ENCODE measurements at places on chromosomes 2 and 18. TPM values are rescaled to one million over a fixed set of nuclear protein-coding genes. Genes with fewer than 3 reads are reported as not detected.

Gene TMEM198
- total RNA-seq = 7.8 TPM

Gene PTPN4
- total RNA-seq = 37.4 TPM

Gene TXNL4A
- 103 TPM for total RNA-seq

Gene UNC50
- total RNA-seq = 49.4 TPM

Gene CPS1
- 33.2 TPM for total RNA-seq

Gene GPR45
- total RNA-seq = not detected

DNA sequence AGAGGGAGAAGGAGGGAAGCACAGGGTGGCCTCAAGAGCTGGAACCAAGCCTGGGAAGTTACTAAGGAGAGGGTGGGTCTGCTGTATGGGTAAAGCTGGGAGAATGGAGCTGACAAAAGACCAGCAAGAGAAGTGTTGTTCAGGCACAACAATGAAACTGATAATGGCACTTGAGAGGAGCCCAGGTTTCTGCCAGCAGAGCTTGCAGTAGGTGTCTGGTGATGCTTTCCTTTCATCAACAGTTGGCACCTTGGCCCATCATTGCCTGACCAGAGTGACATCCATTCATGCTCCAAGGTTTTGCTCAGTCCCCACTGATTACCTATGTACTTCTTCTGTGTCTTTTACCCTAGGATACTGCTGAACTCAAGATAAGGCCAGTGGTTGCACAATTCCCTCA is 92.9 kb upstream of the CXCR4 start:
- no peak for DNase-seq

DNA sequence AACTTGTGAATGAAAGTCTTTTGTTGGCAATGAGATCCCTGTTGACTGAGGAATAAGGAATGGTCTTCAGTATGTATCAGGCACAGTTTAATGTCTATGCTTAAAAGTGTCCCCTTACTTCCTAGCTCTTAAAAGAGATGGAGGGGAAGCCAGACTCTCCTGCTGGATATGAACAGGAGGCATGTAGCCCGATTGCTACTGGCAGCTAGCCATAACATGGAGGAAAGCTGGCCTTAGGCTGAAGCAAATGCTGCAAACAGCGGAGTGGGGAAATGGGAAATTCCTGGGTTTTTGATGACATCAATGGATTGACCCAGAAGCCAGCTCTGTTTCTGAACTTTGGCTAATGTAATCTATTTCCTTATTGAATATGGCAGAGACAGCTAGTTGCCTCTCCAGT is 266.1 kb downstream of the SLC4A3 start:
- no peak for DNase-seq

DNA sequence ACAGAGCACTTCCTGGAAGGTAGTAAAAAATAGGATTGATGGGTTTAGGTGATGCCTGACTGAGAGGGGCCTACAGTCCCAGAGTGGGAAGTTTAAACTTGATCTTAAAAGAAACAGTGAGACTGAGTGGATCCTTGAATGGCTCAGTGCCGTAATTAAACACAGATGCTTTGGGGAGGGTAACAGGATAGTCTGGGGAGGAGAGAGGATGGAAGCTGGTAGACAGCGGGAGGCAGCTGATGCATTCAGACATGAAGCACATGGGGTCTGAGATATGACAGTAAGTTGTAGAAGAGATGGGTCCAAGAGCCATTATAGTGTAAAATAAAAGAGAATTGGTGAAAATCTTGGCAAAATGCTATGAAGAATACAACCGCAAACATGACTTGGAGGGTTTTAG is 54.4 kb downstream of the AOX1 start:
- DNase-seq = no peak

DNA sequence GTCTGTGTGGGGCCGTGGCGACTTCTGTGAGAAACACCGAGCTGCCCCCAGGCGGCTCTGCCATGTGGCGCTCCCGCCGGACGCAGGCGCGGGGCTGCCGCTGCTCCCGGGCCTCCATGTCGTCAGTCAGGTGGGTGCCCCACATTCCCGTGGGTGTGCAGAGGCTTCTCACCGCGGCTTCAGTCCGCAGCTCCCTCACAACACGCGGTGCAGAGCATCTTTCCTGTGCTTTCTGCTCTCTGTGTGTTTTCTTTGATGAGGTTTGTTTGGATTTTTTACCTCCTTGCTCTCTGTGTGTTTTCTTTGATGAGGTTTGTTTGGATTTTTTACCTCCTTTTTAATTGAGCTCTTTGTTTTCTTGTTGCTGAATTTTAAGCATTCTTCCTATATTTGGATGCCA is 13.0 kb downstream of the AQP12A start:
- DNase-seq = no peak

DNA sequence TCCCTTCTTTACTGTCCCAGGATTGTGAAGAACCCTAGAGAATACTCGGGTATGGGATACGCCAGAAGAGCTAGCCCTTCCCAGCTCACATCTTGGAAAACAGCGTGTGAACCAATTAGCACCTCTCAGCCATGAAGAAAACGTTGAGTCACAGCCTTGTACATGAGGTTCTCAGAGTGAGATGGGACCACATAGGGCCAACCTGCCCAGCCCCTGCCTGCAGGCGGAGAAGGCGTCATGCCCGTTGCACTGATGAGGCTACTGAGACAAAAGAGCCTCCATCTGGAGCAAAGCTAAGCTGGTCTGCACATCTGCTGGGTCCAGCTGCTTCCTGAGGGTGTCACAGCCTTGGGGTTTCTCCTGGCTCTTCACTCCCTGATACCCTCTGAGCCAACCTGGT is 92.2 kb downstream of the LBH start:
- DNase-seq = no peak

GRCh38 chr2:40452786-40453185 is 896 bp upstream of the SLC8A1 start:
- DNase-seq = no peak

GRCh38 chr2:217986256-217986961 is 16.4 kb downstream of the TNS1 start:
- no peak for DNase-seq

- no peak for DNase-seq
These were observed 11.8 kb upstream of the TEX51 start for GRCh38 chr2:126886916-126887280.
